Suppressor macrophage treated with lipopolysaccharide for 1 hour (primary cell): ENCODE measurements at places on chromosomes 2 and 18.

- DNase-seq, result no peak
These were observed 586.5 kb downstream of the EPHA4 start for GRCh38 chr2:220985561-220985960.

GRCh38 chr2:100391735-100392515, 25.5 kb downstream of the CHST10 start:
- DNase-seq, result no peak

- DNase-seq, result no peak
These were observed 41.0 kb downstream of the SPP2 start for GRCh38 chr2:234091432-234091879.

DNA sequence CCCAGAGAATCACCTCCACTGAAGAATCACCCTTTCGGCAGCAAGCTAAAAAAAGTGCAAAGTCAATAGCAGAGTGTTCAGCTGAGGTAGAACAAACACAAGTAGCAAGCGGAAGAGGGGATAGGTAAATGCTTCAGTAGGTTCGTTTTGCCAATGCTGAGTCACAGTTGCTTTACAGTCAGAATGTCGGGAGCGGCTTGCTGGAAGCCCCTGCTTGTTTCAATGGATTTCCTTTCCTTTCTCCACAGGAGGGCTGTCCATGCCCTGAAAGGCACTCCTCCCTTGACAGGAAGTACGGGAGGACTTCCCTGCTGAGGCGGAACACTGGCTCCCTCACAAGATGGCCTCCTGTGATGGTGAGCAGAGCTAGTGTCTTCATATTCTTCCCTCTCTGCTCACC, 146.2 kb upstream of the LYPD1 start:
- no peak for DNase-seq

DNA sequence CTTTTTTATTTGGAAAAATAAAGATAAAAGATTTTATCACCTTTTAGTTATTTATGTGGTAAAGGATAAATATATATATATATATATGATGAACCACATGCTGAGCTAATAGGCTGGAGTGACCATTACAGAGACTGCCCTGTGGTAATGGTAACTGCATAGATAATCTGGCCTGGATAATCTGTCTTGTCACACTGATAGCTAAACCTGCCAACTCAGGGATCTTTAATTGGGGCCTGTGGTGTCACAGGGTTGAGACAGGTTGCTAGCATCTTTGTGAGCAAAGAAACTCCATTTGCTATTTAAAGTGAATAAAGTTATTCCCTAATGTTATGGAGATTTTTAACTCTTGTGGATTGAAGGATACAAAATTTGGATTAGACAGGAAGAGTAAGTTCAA, 203.0 kb downstream of the PHLPP1 start:
- no peak for DNase-seq

GRCh38 chr2:40545645-40546044, 93.8 kb upstream of the SLC8A1 start:
- no peak for DNase-seq

DNA sequence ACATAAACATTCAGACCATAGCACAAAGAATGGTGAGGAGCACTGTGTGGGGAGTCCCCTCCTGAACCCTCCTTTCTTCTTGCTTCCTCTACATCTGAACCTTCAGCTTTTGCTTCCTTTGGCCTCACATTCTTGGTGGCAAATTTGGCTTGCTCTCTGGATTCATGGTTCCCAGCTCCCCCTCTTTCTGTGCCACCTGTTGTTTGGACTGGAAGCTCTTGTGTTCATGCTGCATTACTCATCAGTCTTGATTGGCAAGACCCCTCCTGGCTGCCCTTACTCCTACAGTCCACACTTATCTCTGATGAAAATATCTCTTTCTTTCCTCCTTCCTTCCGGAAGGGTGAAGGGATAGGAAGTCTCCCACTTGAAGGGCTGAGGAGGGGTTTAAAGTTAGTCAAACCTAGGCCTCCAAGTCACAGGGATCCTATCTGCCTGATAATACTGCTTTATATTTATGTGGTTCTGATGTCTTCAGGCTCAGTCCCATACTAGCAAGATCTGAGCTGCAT, 70.0 kb downstream of the MYO3B start:
- DNase-seq, result no peak

GRCh38 chr2:221779614-221780067, 207.5 kb upstream of the EPHA4 start:
- no peak for DNase-seq

GRCh38 chr18:76573325-76574025, 78.4 kb upstream of the ZNF516 start:
- peak; percentile 87 for DNase-seq

DNA sequence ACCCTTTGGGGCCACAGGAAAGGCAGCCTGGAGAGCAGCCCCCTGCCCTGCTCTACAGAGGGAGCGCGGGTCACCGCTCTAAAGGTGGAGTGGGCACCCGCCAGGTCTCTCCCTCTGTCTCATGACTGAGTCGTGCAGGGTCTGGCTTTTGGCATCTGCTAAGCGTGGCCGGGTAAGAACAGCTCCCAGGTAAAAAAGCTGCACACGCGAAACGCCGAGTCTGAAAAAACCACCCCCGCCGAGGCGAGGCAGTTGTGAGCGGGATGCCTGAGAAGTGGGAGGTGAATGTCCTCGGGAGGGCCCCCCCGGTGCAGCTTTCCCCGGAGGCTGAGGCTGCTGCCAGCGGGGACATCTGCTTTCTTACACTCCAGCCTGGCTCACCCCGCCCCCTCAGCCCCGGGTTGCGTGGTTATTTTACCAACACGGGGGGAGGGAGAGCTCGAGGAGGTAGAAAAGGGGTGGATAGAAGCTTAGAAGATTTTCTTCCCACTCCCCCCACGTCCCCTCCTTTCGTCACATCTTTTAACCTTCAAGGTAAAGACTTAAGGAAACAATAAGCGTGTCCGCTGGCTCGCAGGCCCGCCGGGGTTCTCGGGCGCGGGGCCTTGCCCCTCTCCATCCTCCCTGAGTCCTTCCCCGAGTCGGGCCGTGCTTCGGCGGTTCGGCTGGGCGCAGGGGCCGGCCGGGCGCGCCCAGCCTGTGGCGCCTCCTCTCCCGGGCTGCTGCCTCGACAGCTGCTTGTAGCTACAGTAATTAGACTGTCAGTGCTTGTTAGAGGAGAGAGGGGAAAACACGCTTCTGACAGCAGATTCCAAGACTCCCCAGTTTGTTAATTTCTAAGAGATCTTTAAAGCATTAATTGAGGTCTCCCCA, 70.6 kb upstream of the PSMD14 start:
- DNase-seq, result peak; percentile 43

DNA sequence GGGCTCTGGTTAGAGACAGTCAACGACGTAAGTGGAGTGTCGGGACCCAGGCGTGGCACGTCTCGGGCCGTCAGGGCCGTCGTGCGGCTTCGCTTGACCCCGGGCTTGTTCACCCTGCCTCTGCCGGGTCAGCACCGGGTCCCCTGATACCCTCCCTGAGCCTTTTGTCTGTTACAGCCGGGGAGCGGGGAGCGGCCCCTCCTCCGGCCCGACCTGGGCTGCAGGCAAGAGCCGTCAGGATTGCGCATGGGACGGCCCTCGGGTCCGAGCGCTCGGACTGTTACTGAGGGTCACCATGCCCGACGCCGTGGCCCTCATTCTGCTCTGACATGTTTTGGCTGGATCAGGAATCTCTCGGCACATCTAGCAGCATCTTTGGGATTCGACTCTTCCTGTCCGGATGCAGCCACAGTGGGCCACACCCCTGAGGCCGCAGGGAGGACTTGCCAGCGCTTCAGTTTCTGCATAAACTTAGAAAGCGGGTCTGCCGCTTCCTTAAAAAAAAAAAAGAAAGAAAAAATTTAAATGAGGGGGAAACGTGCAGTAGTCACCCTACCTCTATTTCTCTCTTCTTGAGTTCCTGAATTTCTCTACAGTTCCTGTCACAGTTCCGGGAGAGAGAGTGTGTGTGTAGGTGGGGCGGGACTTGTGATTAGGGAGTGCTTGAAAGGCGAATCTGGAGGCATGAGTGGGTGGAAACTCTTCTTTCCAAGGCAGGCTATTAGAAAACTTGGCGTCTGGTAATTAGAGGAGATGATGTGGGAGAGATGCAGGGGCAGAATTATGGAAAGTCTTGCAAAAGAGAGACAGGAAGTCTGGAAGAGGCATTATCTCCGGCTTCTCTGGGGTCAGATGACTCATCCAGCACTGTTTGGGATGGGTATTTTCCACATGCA, 909 bp downstream of the TMEM87B start:
- DNase-seq, result peak; percentile 86

GRCh38 chr2:172135446-172135845, 32.7 kb upstream of the DLX2 start:
- DNase-seq, result no peak

DNA sequence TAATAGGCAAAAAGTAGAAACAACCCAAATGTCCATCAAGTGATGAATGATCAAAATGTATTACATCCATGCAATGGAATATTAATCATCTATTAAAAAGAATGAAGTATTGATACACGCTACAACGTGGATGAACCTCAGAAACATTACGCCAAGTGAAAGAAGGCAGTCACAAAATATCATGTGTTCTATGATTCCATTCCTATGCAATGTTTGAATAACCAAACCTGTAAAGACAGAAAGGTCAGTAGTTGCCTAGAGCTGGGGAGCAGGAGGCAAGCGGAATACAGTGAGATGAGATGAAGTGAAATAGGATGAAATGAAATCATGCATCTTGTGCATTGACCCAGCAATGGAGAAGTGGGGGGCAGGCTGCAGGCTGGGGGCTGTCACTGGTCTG, 17.9 kb upstream of the COL6A3 start:
- no peak for DNase-seq

GRCh38 chr2:41610501-41611190, 437.2 kb upstream of the PKDCC start:
- DNase-seq, result no peak

GRCh38 chr2:97994476-97994875, 1.3 kb downstream of the TMEM131 start:
- no peak for DNase-seq

- no peak for DNase-seq
These were observed 979.4 kb downstream of the TSN start for GRCh38 chr2:122734766-122735424.

GRCh38 chr2:47344890-47345589, 57.9 kb upstream of the MSH2 start:
- DNase-seq, result peak; percentile 39

DNA sequence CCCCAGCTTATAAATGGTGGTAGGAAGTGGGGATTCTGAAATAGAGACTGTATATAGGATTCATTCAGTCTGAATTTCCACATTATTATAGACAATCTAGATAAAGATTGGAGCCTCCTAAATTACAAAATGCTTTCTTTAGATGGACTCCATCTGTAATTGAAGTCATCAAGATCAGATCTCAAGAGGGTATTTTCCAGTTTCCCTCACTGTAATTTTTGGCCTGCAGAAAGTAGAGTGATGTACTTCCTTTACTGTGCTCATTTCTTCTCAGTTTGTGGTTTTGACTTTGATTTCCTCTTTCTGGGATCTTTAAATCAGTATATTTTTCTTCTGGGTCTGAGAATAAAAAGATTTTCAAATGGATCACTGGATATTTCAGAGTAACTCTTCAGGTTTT, 7.2 kb downstream of the BABAM2 start:
- peak; percentile 93 for DNase-seq

GRCh38 chr2:85768713-85769112, 14.9 kb downstream of the ATOH8 start:
- DNase-seq, result no peak

- DNase-seq, result no peak
These were observed 39.7 kb downstream of the SH3YL1 start for GRCh38 chr2:223971-224760.

- DNase-seq, result no peak
These were observed 473.1 kb upstream of the FANCL start for GRCh38 chr2:58714238-58714637.

- no peak for DNase-seq
These were observed 7.4 kb downstream of the SOCS6 start for GRCh38 chr18:70296289-70296688.

DNA sequence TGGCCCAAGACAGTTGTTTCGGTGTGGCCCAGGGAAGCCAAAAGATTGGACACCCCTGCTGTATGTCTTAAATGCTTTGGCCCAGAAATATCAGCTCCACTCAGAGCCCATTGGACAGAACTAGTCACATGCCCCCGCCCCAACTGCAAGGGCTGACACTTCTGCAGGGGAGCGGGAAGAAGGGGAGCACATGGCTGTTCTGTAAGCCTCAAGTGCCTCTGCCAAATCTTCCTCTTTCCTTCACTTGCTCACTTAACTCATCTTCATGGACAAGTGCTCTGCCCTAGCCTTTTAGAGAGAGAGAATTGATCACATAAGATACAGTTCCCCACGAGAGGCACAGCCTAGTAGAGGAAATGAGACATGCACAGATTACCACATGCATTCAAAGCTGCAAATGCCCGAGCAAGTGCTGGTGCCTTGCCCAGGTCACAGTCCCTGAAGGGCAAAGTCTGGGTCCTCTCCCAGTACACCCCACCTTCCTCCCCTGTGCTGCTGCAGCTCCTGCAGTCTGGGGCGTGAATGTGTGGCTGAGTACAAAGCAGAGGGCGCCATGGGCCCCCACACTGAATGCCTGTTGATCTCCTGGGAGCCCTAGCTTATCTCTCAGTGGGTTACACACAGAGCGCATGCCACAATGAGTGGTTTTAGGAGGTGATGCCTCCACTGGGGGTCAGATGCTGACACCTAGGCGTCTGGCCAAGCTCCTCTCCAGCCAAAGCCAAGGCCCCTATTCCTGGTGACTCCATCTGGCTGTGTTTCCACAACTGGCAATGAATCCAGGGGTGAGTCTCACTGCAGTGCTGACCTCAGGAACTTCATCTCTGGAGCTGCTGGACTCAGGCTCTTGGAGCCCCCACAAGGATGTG, 135.3 kb downstream of the CTIF start:
- peak; percentile 43 for DNase-seq

- DNase-seq, result no peak
These were observed 9.5 kb upstream of the SMARCAL1 start for GRCh38 chr2:216402751-216403150.

DNA sequence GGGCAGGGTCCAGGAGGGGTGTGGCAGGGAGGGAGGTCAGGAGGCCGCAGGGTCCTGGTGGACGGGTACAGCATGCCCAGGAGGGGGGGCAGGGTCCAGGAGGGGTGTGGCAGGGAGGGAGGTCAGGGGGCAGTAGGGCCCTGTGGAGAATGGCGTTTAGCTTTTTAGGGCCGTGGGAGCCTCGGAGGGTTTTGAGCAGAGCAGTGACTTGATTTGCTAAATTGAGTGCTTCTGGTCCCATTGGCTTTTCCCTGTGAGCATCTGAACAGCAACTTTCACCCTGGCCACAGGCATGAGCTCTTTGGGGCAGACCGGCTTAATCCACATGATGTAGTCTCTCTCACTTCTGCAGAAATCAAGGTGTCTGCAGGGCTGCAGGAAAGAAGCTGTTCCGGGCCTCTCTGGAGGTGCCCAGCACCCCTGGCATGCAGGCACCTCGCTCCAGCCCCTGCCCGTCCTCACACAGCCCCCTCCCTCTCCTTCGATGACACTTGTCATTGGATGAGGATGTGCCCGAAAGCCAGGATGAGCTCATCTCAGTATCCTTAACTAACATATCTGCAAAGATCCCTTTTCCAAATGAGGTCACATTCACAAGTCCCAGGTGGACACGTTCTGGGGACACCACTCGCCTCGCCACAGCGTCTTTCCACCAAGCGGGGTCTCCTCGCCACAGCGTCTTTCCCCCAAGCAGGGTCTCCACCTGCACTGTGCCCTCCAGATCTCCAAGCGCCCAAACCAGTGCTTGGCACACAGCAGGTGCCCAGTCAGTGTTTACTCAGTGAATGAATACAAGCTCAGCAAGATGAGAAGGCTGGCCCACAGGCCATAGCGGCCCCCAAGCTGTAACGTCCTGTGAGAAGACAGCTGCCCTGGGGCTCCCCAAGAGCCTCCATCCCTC, 94.0 kb downstream of the NDUFA10 start:
- no peak for DNase-seq
